Left colon (tissue), 2 donors: ENCODE measurements at places on chromosomes 5 and 9. TPM values are rescaled to one million over a fixed set of nuclear protein-coding genes. Genes with fewer than 3 reads are reported as not detected.

IL33 gene
- 11.4 TPM for total RNA-seq

TMEM167A gene
- total RNA-seq = 75.2 TPM

INSL4 gene
- not detected for total RNA-seq

SLCO6A1 gene
- not detected for total RNA-seq

MYMK gene
- not detected for total RNA-seq

- no peak for DNase-seq
Observed at GRCh38 chr5:135246923-135247795, 151.9 kb downstream of the MACROH2A1 start.

DNA sequence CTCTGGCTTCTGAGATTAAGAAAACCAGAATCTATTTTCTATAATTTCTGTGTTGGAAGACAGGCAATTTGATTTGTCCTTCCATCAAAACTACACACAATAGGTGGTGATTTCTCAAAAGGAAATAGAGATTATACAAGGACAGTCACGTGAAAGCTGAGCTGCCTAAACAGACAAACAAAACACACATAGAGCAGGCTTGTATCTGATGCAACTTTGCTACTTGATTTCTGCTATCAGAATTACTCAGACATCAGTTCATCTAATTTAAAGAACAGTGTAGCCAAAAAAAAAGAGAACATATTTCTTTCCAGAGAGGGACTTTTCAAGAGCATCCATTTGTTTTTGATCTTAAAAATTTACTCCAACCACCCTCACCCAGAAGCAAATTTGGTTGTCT, 2128.3 kb upstream of the C9orf72 start:
- DNase-seq = no peak

GRCh38 chr5:132747616-132748440, 602 bp downstream of the CCNI2 start:
- no peak for DNase-seq

- DNase-seq = no peak
Observed at GRCh38 chr5:169218176-169218575, 82.8 kb downstream of the SLIT3 start.

DNA sequence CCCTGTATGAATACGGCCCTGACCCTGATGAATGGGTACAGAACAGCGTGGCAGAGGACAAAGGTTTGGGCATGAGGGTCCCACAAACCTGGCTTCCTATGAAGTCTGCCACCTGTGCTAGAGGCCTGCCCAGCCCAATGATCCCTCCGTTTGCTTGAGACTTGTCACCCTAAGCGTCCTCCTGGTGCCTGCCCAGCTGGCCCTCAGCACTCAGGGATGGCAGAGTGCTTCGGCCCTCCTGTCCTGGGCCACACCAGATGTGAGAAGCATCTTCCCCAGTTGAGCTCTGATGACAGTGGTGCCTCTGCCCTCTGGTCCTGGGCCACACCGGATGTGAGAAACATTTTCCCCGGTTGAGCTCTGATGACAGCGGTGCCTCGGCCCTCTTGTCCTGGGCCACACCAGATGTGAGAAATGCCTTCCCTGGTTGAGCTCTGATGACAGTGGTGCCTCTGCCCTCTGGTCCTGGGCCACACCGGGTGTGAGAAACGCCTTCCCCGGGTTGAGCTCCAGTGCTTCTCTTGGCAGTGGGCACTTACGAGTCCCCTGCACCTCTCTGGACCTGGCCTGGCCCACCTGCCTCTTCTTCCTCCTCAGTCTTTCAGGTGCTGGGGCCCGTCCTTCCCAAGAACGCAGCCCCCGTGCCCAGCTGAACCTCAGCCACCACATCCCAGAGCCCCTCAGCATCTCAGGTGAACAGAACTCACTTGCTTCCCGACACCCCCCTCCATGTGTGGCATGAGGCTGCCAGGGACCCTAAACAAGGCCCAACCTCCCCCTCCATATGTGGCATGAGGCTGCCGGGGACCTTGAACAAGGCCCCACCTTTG, 253.1 kb upstream of the IRX1 start:
- DNase-seq = no peak
